ENCODE measurements at places on chromosomes 2 and 18.

DNA sequence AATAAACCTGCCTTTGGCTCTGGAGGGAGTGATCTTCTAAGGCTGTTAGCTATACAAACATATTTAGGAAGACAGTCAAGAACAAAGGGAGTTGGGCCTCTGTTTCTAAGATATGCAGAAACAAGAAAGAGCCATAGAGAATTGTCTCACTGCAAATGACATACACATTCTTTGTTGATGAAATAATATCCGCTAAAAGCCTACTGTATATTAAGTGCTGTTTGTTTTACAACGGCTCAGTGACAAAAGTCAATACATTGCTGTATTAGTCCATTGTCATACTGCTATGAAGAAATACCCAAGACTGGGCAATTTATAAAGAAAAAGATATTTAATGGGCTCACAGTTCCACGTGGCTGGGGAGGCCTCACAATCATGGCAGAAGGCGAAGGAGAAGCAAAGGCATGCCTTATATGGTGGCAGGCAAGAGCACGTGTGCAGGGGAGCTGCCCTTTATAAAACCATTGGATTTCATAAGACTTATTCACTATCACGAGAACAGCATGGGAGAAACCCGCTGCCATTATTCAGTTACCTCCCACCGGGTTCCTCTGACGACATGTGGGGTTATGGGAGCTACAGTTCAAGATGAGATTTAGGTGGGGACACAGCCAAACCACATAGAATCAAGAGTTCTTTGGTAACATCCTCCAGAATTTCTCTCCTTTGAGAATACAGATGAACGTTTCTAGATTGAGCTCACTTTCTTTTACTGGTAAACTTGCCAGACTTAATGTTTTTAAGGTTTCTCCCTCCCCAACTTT, 157.8 kb downstream of the PIK3C3 start:
- no peak for DNase-seq

DNA sequence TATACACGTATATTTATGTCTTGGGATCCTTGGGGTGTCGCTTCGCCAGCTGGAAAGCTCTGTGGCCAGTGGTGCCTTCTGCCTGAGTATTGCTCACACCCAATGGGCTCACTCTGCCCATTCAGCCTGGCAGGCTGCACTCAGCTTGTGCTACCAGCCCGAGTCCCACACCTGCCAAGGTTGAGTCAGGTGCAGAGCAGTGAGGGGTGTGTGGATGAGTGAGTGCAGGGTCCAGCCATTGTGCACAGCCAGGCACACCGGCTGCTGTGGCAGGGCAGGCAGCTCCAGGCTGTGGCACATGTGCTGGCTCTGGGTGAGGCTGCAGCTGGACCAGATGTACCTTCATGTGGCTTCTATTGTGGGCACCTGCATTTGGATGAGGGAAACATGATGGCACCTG, 496.9 kb upstream of the LINC00305 start:
- DNase-seq, result no peak

DNA sequence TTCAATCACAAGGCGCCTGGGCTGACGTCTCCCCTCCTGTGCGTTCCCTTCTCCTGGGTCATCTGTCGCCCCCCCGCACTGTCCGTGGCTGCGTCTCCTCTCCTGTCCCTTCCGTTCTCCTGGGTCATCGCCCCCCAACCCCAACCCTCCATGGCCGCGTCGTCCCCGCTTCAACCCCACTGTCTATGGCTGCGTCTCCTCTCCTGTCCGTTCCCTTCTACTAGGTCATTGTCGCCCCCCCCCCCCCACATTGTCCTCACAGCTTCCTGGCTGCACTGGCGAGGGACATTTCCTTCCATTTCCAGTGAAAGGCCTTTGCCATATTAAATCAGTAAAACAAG, 118.9 kb downstream of the TMEM18 start:
- no peak for DNase-seq

GRCh38 chr18:13427354-13427753, 208.8 kb downstream of the LDLRAD4 start:
- no peak for DNase-seq

DNA sequence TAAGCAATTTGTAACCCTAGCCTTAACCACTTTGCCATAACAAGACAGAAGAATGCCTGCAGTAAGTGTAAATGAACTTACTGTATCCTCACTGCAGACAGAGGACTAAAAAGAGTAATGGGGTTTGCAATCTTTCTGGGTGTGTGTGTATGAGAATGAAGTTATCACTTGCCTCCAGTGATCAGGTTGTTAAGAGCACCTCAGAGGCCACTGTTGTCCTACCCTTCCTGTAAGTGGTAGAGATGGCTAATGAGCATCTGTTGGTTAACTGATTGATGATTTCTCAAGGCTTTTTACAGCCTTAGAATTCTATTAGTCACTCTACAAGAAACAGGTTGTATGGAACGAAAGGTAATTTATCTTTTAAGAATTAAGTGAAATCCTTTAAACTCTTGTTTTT, 27.6 kb upstream of the GTF2A1L start:
- no peak for DNase-seq

DNA sequence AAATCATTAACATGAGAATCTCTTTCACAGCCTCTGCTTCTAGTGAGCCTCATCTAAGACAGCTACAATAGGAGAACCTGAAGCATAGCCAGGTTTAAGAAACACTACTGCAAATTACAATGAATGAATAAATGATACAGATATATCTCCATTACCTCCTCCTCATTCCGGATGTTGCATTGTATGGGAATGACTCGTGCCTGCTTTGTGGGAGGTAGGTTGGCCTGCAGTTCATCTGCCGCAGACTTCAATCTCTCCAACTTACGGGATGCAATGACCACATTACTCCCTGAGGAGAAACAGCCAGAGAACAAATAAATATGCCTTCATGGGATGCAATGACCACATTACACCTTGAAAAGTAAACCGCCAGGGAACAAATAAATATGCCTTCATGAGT, 15.4 kb downstream of the PECR start:
- DNase-seq, result no peak
